Activated CD4-positive, alpha-beta T cell treated with anti-CD3 and anti-CD28 coated beads, Interleukin-2, amount 10 ng/mL, durations not matched to agents 7 days and 5 days (primary cell): ENCODE measurements at places on chromosomes 6 and 20. TPM values are rescaled to one million over a fixed set of nuclear protein-coding genes. Genes with fewer than 3 reads are reported as not detected.

CD24 gene
- 0.22 TPM for total RNA-seq

PTCRA gene
- total RNA-seq = not detected

GFRA4 gene
- not detected for total RNA-seq

SLC35F1 gene
- total RNA-seq = not detected

MYB gene
- 12.6 TPM for total RNA-seq

HLA-DPA1 gene
- 26.2 TPM for total RNA-seq

DSN1 gene
- total RNA-seq = 35.3 TPM

HLA-DQA1 gene
- total RNA-seq = 5.2 TPM

WFDC5 gene
- total RNA-seq = not detected

L3MBTL3 gene
- total RNA-seq = 17.1 TPM

SLC22A2 gene
- total RNA-seq = not detected

OGFRL1 gene
- 10.8 TPM for total RNA-seq

SEL1L2 gene
- not detected for total RNA-seq

C6orf163 gene
- 2.0 TPM for total RNA-seq

DAAM2 gene
- not detected for total RNA-seq

EBF4 gene
- 0.27 TPM for total RNA-seq

TFAP2D gene
- total RNA-seq = not detected

ZNF334 gene
- 0.50 TPM for total RNA-seq

CD83 gene
- total RNA-seq = 8.7 TPM

LKAAEAR1 gene
- 0.89 TPM for total RNA-seq

RFX6 gene
- total RNA-seq = not detected

CPXM1 gene
- not detected for total RNA-seq

PIM1 gene
- 412 TPM for total RNA-seq

NRM gene
- total RNA-seq = 58.8 TPM

ETV7 gene
- total RNA-seq = 15.3 TPM

PRPF6 gene
- total RNA-seq = 70.8 TPM

RSPO3 gene
- total RNA-seq = not detected

SRMS gene
- not detected for total RNA-seq

RNF182 gene
- total RNA-seq = not detected

EHMT2 gene
- 70.4 TPM for total RNA-seq

C20orf202 gene
- not detected for total RNA-seq

MAN1A1 gene
- 10.5 TPM for total RNA-seq

OR12D3 gene
- not detected for total RNA-seq

SMLR1 gene
- not detected for total RNA-seq
